Motor neuron (in vitro differentiated cells): ENCODE measurements at places on chromosomes 1 and 21. TPM values are rescaled to one million over a fixed set of nuclear protein-coding genes. Genes with fewer than 3 reads are reported as not detected.

- ATAC-seq: no peak
Measured at GRCh38 chr1:71424536-71424935, 343.7 kb upstream of the ZRANB2 start.

GRCh38 chr1:177973585-177973984 lies 3.7 kb upstream of the SEC16B start:
- no peak for ATAC-seq

GRCh38 chr1:90841473-90841872 lies 124.4 kb upstream of the BARHL2 start:
- ATAC-seq: no peak

- no peak for ATAC-seq
Measured at GRCh38 chr1:215405211-215405610, 161.9 kb upstream of the KCTD3 start.

GRCh38 chr1:3215198-3216014 lies 146.4 kb downstream of the PRDM16 start:
- ATAC-seq: peak; percentile 36

GRCh38 chr21:46618738-46619379 lies 14.0 kb upstream of the S100B start:
- ATAC-seq: no peak

DNA sequence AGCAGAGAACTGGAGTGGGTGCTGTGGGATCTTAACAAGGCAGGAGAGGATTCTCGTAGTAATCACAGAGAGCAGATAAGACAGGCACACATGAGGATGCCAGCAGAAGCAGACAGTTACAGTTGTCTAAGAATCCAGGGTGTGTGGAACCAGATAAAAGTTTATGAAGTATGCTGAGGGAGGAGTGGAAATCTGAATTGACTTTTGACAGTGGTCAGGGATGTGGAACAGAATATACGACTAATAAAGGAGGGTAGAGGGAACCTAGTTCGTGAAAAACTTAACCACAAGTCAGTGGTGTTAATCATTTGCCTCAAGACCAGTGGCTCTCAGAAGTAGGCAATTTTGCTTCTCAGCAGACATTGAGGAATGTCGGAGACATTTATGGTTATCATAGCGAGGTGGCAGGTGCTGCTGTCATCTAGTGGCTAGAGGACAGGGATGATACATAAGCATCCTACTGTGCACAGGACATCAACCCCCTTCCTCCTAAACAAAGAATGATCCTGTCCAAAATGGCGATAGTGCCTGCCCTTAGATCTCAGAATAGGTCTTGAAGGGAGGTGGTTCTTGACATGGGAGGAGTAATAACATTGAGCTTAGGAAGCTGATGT lies 3.0 kb downstream of the LRRC8D start:
- no peak for ATAC-seq

The SLC25A34 gene
- 0.66 and 1.1 TPM in 2 replicates for total RNA-seq

The OPRD1 gene
- total RNA-seq: 1.0 and 1.2 TPM in 2 replicates

The NAV1 gene
- 19.5 and 22.2 TPM in 2 replicates for total RNA-seq

The FAM177B gene
- not detected in 2 replicates for total RNA-seq

The SMIM11 gene
- total RNA-seq: 2.2 and 4.4 TPM in 2 replicates

The CYP2J2 gene
- 0.39 TPM in 1 of 2 replicates, not detected in the other for total RNA-seq

The YTHDF2 gene
- total RNA-seq: 76.2 and 81.5 TPM in 2 replicates

The NBPF6 gene
- 0.21 TPM in 1 of 2 replicates, not detected in the other for total RNA-seq
